ENCODE measurements at places on chromosomes 2 and 18.

DNA sequence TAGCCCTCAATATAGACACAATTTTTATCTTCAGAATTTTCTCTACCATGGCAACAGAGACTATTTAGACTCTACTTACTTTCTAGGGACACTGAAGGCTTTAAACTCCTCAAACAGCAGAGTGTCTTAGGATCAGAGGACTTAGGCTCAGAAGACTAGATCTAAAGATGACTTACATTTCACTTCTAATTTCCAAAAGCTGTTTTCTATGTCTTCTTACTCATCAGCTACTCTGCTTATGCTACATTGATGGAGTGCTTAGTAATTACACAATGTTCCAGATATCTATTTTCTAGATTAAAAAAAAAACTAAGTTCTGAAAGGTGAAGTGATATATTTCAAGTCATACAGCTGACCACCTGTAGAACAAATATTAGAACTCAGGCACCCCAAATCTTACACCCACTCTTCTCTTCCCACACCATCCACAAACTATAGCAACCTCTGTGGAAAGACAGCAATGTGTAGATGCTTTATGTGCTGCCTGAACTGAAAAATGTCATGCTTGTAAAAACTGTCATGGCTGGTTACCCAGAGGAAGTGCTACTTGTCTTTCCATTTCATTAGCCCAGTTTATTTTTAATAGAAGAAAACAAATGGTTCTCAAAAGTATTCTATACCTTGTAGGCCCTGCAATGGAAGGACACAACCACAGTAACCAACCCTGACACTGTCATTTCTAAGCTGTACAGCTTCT, 831.0 kb upstream of the ACVR2A start:
- DNase-seq, result no peak

- no peak for DNase-seq
These were observed 114.3 kb downstream of the LNPK start for GRCh38 chr2:175887776-175888175.

DNA sequence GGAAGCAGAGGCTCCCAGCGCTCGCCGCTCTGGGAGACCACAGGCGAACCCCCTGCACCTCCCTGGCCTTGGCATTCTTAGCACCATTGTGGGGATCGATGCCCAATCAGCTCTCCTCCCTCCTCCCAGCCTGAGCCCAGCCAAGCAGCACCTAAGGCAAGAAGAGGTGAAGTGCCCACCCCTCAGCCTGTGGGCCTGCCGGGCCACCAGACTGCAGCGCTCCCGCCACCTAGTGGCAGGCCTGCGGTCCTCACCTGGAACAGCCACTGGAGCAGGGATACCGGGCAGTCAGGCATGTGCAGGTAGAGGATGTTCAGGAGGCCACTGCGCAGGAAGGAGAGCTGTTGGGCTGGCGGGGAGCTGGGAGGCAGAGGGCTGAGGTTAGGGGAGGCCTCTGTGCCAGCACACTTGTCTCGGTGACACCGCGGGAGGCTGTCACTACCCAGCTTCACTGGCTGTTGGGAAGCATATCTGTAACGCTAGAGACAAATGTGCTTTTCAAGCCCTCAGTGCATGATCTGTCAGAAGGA, 35.2 kb downstream of the FAM178B start:
- peak; percentile 13 for DNase-seq

DNA sequence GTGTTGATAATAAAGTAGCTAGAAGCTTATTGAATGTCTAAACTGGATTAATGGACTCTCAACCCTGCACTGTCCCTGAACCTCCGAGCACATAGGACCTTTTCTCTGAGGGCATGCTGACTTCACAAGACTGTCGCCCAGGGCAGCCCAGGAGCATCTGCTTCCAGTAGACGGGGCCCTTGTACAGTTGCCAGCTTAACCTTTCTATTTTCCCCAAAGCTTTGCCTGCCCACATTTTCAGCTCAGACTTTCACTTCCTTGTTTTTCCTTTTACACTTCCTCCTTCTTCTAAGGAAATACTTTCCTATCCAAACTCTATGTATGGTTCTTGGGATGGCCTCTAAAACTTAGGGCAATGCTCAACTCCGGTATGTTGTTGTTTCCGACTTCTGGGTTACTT, 1.3 kb downstream of the VWA3B start:
- DNase-seq, result no peak

- no peak for DNase-seq
These were observed 44.3 kb downstream of the L3MBTL4 start for GRCh38 chr18:6370410-6370809.

DNA sequence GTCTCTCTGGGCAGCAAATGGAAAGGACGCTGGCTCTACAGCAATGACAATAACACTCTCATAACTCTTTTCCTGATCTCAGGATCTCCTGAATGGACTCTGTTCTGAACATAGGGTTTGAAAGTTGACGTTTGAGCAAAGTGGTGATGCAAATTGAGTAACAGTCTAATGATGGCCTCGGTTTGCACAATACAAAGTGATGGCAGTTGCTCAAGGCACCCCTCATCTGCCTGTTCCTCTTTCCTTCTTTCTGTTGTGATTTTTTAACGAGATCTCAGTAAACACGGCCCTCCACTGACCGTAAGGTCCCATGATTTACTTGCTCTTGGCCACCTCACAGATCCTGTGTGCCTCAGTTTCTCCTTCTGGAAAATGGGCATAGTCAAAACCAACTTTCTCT, 303.6 kb downstream of the SLC8A1 start:
- no peak for DNase-seq

DNA sequence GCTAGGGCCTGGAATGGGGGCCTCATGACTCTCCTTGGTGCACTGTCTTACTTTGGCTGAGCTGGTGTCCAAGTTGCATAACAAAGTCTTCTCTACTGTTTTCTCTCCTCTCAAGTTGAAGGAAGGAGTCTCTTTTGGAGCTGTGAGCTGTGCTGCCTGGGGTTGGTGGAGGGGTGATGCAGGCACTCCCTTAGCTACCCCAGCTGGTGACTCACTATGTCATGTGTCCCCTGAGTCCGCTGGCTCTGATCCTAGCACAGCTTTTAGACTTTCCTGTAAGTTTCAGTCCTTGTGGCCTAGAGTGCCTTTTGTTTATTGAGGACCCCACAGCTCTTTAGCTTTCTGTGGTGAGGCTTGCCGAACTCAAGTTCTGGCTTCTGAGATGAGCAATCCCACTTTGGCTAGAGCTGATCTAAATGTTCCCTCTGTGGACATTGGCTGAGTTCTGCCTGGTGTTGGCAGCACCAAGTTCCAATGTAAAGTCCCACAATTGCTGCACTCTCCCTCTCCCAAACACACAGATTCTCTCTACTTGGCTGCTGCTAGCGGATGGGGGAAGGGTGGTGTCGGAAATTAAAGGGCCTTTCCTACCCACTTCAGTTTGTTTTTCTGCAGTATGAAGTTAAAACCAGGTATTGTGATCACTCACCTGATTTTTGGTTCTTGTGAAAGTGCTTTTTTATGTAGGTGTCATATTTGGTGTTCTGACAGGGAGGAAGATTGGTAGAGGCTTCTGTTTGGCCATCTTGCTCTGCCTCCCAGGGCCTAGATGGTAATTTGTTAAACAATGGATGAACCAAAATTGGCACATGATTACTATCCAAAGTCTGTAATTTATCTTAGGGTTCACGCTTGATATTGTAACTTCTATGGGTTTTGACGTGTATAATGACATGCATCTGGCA, 83.2 kb downstream of the COMMD1 start:
- peak; percentile 83 for DNase-seq

- DNase-seq, result no peak
These were observed 34.2 kb upstream of the MLPH start for GRCh38 chr2:237452861-237453260.

DNA sequence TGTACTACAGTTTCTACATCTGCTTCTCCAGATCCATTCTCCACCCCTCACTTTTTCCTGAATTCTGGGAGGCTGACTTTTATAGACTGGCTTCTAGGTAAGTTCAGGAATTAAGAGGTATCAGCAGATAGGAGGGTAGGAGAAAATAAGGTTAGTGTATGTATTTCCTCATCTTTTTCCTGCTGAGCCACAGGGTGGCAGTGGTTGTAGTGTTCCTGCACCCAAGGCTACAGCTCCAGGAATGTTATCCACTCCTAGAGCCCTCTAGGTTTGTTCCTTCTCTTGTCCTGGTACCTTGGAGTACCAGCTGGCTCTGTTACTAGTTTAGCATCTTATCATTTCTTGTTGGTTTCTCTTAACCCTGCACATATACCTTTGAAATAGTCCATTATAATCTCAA, 40.7 kb upstream of the C2orf66 start:
- DNase-seq, result peak; percentile 43

GRCh38 chr2:6685447-6685846, 180.3 kb downstream of the CMPK2 start:
- no peak for DNase-seq

GRCh38 chr2:167289651-167290410, 401.6 kb downstream of the XIRP2 start:
- peak; percentile 82 for DNase-seq

DNA sequence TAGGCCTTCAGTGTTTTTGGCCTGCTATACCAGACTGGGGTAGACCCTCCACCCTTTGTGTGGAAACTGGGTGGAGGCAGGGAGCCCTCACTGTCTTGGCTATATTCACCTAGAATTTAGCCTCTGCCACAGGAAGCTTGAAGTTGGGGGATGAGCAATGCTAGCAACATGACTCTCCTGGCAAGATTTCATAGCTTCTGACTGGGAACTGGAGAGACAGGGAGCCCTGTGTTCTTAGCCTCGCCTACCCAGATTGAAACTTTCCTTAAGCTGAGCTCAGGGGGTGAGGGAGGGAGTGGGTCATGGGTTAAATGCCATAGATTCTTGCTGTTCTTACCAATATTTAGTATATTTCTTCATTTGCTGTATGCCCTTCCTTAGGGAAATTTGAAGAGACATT, 46.8 kb upstream of the FAM98A start:
- DNase-seq, result peak; percentile 24

- no peak for DNase-seq
These were observed 108.5 kb upstream of the SMAD7 start for GRCh38 chr18:49059028-49059834.

Data from HT1080 (cell line).